ENCODE measurements at places on chromosomes 6 and 20.

GRCh38 chr6:119757467-119757866 lies 407.9 kb upstream of the MAN1A1 start:
- DNase-seq: no peak

- peak; percentile 40 for DNase-seq
Observed at GRCh38 chr6:5401845-5402738, 140.8 kb downstream of the FARS2 start.

DNA sequence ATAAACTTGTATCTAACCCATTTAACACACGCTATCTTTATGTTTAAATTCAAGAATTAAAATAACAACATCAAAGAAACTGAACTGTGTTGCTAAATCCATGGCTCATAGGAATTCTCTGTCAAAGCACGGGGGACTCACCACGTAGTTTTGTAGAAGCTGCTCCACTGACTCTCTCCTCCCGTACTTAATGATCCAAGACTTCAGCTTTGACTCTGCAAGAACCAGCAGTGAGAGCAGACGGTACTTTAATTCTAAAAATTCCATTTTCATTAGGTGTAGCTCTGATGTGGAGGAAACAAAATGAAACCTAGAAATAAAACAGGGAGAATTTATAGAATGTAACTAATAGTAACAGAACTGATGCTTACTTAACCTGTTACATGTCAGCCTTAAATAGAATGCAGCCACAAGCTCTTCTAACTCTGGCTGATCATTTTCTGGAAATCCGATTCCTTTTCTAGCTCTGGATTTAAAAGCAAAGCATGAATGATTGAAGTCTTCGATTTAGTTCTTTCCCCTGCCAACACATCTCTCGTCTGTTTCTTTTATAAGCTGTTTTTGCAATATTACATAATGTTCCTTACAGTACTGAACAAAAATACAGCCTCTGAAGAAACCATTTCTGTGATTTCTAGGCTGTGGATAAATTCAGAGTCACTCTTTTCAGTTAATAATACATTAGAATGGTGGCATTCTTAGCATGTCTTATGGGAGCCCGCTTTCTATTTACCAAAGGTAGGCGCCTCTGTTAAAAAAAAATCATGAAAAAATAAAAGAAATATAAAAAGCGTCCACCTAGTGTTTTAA lies 165.5 kb downstream of the SYNE1 start:
- DNase-seq: peak; percentile 59

GRCh38 chr6:108437821-108438220 lies 122.9 kb upstream of the FOXO3 start:
- no peak for DNase-seq

DNA sequence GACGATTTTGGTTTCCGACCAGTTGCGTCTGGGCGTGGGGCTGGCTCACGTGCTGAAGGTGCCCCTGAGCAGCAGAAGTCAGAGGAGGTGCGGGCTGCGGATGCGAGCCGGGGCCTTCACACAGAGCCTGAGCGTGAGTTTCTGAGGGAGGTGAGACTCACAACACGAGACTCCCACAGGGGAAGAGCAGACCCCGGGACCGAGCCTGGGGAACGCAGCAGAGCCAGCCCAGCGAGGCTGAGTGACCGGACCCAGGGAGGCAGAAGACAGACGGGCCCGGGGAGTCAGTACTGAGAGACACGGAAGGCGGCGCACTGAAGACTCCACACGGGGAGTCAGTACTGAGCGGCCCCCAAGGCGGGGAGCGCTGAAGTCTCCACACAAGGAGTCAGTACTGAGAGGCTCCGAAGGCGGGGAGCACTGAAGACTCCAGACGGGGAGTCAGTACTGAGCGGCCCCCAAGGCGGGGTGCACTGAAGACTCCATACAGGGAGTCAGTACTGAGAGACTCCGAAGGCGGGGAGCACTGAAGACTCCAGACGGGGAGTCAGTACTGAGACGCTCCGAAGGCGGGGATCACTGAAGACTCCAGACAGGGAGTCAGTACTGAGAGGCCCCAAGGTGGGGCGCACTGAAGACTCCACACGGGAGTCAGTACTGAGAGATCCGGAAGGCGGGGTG lies 77.8 kb downstream of the DLL1 start:
- no peak for DNase-seq

DNA sequence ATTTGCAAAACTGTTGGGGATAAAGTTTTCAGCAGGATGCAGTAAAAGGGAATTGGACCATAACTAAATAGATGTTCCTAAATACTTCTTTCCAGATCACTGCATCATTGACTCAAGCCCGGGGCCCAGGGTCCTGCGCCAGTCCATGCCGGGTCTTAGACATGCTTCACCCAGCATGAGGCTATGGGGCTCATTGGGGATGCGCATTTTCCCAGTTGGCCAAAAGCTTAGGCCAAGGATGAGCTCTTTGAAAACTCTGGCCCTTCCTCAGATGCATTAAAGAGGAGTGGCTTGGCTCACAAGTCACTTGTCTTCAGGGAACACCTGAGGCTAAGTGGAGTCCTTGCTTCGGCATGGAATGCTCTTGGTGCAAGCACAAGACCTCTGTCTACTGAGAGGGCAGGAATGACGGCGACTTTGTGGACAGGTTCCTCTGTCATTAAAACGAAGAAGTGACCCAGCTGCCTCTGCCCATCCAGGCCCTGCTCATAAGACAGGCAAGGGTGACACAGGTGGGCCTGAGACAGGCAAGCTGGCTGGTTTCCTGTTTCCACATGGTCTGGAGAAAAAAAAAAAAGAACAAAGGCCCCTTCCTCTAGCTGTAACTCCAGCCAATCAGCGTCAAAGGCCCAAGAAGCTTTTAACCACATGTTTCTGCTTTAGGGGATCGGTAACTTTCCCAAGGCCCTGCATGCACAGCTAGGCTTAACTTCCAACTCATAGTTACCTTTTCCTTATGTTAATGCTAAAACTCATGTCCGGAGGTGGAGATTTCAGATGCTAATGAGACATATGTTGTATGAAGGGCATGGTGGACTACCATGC lies 81.4 kb upstream of the CDH4 start:
- DNase-seq: no peak

- DNase-seq: peak; percentile 58
Observed at GRCh38 chr20:51529081-51529681, 13.3 kb downstream of the NFATC2 start.

- DNase-seq: no peak
Observed at GRCh38 chr6:110662490-110663211, 152.6 kb downstream of the CDK19 start.

DNA sequence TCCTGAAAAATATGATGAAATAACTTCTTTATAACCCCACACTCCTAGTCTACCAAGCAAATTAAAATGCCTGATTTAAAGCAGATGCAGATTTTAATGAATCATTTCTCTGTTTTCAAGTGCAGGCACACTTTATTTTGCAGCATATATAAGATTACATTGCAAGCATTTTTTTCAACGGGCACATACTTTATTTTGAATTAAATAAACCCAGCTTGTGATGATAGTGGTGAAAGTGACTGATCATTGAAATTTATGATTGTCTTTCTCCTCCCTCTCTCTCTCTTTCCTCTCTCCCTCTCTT lies 12.2 kb upstream of the MOXD1 start:
- no peak for DNase-seq

DNA sequence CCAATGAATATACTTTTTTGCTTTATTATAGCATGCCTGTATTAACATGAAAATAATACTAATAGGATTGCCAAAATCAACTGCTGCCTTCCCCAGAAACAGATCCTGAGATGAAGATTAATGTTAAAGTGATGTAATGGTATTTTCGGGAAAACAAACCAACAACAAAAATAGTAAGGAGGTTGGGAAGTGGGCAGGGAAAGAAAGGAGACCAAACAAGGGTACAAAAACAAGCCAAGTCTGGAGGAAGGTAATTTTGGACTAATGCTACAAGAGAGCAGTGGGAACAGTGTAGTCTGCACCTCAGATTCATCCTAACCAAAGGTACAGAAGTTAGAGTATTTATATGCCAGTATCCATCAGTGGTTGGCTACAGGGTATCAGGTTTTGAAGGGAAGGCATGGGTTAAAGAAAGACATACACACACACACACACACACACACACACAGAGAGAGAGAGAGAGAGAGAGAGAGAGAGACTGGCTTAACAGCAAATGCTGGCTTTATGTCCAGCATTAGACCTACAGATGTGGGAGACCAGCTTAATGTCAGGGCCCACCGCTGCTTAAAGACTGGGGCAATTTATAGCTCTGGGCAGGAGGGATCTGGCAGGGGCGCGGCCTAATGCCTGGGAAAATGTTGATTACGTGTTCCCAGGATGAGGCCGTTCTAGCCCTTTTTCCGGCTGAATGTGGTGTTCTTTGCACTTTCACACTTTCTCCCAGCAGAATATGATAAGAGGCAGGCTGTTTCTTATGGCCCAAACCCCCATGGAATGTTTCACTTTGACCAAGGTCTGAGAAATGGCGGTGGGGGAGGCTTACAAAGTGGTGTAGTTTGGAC lies 3.8 kb upstream of the SLC17A1 start:
- DNase-seq: no peak

DNA sequence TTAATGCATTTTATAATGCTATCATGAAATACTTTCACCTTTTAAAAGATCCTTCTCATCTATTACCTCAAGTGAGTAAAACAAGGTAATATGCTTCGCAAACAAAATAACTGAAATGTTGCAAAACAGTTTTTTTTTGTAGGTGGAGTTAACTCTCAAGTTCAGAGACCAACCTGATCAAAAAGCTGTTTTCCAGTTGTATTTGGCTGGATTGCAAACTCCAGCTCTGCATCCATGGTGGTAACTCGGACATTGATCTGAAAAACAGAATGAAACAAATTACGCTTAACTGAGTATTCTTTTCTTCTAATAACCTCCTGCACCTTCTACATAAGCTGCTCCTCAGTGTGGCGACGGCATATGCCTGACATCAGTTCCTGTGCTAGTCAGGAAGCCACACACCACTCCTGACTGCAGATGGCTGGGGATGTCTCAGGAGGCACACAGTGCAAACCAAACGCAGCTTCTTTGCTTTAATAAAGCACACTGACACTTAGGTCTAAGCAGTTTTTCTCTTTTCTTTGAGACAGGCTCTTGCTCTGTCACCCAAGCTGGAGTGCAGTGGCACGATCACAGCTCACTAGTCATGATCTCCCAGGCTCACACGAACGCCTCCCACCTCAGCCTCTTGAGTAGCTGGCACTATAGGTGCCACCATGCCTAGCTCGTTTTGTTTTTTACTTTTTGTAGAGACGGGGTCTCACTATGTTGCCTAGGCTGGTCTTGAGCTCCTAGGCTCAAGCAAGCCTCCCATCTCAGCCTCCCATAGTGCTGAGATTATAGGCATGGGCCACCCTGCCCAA lies 29.9 kb downstream of the EZR start:
- no peak for DNase-seq

- DNase-seq: no peak
Observed at GRCh38 chr20:37290158-37290810, 829 bp downstream of the MANBAL start.

GRCh38 chr6:93036835-93037234 lies 382.5 kb downstream of the EPHA7 start:
- DNase-seq: peak; percentile 34
